Stimulated activated CD8-positive, alpha-beta memory T cell treated with anti-CD3 and anti-CD28 coated beads, Interleukin-12 subunit alpha, Interleukin-12 subunit beta, amount 100 ng/mL, for 1 hour (primary cell): ENCODE measurements at places on chromosomes 5 and 9.

- no peak for DNase-seq
Observed at GRCh38 chr5:31935496-31936369, 238.4 kb downstream of the GOLPH3 start.

DNA sequence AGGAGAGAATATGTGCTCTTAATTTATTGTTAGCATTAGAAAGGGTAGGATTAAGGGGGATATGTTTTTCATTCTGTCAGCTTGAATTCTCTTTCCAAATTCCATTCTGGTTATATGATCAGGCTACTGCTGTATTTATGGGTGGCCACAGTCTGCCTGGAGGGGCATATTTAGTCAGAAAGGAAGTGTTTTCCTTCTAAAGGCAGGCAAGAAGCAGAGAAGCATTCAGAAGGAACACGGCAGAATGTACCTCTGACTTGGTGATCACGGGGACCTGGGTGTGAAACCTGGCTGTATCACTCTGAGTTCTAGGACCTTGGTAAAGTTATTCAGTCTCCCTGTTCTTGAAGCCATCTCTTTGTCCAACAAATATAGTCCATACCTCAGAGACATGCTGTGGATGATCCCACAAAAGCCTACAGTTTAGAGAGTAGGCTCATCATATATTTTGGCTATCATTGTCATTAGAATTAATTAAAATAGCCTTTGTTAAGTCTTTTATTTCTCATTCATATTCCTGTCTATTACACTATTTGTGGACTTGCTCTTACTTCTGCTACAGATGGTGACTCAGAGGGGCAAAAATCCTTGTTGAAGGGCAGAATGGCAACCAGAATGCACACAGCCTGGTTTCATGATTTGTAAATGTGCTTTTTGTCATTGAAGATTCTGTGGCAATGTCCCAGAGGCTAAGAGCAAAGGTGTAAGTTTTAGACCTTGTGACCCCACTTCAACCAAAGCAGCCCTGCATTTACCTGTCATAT, 2.7 kb downstream of the TNC start:
- no peak for DNase-seq

DNA sequence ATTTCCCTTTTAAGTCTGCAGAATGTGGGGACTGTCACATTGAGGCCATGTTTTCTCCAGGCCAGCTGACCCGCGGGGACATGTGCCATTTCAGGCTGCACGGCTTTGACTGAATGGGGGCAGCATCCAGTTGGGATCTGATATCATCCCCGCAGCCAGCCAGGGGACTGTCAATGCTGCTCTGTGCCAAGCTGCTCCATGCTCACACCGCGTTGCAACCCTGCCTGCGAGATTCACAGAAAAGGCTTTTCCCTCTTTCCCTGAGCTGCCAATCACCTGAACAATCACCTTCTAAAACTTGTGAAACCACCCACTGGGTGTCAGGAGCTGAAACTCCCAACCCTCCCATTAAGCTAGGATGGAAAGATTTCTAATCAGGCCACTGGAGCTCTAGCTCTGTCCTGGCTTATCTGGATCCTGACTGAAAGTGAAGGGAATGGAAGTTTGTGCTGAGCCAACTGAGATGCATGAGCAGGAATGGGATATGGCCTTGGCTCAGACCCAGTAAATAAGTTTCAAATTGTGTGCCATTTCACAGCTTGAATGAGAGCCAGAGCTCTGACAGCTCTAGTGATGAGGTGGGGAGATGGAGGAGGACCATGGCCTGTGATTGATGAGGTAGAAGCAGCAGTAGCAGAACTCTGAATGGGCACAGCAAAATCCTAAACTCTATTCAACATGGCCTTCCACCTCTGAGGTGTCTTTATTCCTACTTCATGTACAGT, 34.5 kb upstream of the ZNF366 start:
- DNase-seq, result no peak

- DNase-seq, result no peak
Observed at GRCh38 chr5:11482011-11482410, 422.2 kb downstream of the CTNND2 start.

DNA sequence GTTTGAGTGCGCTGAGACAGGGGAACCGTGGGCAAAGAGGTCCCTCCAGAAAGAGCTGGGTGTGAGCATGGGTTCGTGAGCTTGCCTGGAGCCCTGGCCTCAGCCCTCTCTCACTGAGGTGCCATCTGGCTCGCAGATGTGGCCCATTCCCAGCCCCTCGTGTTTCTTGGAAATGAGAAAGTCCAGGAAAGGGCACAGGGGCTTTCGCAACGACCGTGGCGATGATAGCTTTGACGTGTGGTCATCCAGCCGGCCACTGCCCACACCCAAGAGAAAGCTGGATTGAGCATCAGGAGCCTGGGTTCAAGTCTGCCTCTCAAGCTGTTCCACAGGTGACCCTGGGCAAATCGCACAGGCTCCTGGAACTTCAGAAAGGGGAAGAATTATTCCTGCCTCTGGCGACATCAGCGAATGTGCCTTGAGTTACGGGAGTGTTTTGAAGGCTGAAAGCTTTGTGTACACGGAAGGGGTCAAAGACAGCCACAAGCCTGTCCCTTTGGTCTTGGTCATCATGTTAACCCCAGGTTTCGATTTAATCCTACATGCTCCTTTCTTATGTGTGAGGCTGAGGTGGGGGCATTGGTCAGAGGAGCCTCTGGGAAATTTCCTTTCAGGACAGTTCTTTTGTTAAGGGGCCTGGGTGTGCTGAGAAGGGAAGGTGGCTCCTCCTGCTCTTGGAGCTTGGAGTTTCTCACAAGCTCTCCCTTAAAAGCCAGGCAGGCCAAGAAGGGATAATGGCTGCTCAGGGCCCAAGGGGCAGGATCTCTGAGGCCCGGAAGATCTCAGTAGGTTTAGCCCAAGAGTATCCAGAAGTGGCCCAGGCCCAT, 41.7 kb upstream of the IL17B start:
- no peak for DNase-seq

DNA sequence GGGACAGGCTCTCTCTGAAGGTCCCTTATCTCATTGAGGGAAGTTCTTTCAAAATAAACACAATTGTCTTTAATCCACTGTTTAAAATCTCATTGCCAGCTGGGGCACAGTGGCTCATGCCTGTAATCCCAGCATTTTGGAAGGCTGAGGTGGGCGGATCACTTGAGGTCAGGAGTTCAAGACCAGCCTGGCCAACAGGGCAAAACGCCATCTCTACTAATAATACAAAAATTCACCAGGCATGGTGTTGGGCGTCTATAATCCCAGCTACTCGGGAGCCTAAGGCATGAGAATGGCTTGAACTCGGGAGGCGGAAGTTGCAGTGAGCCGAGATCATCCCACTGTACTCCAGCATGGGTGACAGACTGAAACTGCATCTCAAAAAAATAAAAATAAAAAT, 8.3 kb upstream of the NDFIP1 start:
- DNase-seq, result no peak

DNA sequence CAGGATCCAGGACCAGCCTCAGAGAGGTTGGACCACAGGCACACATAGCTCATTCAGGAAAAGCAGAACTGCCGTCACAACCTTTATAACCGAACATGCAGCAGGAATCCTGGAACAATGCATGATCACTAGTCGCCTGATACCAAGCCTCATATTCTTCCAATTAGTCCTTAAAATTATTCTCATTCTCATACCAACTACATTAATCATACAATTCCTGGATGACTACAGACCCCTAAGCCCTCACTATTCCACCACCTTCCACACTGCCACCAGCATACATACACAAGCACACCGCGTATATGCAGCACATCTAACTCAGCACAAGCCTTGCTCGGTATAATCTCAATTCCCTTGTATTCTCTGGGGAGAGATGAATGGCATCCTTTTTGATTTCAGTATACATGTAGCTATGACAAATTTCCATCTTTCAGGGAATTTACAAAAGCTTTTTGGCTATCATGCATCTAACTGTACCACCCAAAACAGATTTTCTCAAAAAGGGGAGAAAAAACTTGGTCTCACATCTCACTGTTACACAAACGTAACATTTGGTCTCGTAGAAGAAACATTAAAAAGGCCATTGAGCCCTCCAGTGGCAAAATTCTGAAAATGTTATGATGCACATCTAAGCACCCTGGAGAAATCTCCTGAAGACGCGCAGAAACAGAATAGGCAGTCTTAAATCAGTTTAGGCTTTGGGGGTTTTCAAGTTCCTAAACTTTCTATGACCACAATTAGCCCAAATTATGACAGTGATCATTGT, 46.2 kb downstream of the MCTP1 start:
- DNase-seq, result no peak

GRCh38 chr5:169064093-169064492, 236.8 kb downstream of the SLIT3 start:
- DNase-seq, result no peak

DNA sequence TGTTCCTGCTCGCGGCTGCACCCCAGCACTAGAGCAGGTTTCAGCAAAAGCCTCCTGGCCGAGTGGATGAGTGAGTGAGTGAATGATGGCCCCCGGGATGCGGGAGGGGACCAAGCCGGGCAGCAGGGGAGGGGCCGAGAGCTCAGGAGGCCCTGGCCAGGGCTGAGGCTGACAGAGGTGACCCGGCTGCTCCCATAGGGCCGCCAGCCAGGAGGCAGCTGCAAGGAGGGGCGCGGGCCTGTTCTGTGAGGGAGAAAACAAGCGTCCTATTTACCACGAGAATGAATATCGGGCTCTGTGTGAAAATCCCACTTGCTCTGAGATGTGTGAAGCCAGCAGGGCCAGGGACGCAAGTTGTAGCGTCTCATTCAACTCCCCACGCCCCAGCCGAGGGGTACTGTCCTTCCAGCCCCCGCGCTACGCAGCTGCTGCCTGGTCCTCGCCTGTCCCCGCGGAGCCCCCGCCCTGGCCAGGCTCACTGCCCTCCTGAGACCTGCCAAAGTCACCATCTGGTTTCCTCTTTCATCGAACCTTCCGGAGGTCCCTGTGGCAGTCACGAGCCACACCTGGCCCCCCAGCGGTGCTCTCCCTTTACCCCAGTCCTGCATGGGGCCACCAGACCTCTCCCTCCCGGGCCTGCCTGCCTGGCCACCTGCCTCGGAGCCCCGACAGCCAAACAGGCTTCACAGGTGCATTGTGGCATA, 38.8 kb downstream of the RASGEF1C start:
- no peak for DNase-seq

DNA sequence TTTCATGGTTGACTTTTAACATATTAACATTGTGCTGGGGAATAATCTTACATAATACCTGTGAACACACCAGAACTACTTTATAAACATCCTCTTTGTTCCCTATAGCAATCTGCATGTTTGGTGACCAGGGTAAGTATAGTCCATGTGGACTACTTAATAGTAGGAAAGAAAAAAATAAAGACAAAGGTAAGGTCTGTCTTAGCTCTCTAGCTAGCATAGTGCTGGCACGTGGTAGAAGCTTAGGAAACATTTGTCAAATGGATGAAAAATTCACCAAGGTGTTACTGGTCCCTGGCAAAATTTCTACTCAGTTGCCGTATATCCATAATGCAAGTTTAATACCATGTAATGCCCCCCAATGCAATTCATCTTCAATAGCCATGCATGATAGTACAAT, 78.6 kb upstream of the ABCA1 start:
- DNase-seq, result no peak

DNA sequence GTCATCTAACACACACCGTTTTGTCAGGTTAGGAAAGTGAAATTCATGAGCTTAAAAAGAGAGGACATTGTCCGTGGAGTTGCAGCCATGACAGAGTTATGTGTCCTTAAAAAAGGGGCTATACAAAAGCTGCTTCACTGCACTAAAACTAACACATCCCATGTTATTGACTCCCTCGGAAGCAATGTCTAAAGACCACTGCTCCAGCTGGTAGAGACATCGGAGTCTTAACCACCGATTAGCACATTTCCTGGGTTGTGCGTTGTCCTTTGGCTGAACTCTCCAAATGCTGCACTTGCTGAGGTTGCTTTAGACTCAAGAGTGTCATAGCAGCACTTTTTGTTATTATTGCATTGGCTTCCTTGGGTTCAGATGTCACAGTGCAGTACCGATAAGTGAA, 128.3 kb upstream of the C9orf72 start:
- no peak for DNase-seq

DNA sequence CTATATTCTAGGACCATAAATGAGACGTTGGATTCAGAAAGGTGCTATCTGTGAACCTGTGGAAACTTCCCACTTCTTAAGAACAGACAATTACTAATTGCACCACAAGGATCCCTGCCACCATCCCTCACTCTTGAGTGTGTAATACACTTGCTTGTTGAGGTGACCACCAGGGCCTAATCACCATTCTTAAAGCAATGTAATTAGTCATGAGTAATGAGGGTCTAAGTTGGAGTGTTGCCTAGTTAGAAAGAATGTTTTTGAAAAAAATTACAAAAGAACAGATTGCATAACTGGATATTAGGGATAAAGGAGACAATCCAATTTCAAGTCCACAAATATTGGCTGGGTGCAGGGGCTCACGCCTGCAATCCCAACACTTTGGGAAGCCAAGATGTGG, 56.9 kb upstream of the TRIO start:
- no peak for DNase-seq

GRCh38 chr5:135386096-135386495, 12.9 kb downstream of the MACROH2A1 start:
- DNase-seq, result no peak

DNA sequence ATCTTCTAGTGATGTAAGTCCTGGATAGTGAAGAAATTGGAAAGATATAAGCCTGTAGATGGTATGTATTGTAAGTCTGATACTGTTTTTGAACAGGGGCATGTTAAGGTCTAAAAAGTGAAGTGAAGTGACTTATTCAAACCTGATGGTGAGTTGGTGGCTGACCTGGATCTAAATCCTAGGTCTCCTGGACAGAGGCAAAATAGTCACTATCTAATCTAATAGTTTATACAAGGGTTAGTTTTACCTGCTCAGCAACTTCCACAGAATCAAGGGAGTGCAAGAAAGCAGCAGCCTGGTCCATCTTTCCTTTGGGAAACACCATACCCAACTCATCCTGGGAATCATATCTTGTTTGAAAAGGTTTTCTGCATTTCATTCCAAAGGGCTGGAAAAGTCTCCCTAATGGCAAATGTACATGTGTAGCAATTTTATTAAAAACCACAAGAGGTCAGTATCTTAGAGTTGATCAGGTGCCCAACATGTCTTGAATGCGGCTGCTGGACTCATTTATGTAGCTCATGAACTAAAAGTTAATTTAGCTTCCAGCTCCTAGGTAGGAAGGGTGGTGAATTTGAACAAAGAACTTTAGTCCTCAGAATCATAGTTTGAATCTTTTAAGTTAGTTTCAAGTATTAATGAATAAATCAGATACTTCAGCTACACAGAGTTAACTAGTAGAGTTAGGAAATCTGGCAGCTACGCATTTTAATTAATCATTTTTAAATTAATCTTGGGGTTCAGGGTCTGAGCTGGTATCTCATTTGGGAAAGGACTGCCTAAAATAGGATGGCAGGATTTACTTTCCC, 26.0 kb downstream of the SKP2 start:
- no peak for DNase-seq

GRCh38 chr9:124291801-124292396, 34.1 kb downstream of the NEK6 start:
- DNase-seq, result peak; percentile 11

DNA sequence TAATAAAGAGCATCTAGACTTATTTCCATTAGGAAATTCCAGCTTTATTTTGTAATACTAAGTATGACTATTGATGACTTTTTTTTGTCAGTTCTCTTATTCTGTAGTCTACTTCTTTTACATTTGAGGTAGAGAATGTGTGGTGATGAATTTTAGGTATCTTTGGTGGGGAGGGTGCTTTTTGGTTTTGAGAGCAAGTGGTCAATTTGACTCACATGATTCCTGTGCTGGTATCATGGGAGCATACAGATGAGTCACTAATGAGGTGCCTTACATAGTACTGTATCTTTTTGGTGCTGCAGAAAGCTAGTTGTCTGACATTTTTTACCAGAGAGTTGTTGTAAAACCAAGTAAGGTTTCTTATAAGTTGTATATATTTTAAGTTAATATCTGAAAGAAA, 35.3 kb downstream of the ERBIN start:
- no peak for DNase-seq
